ENCODE measurements at places on chromosomes 4 and X.

- DNase-seq, result no peak
Observed at GRCh38 chr4:41865306-41865980, 69.8 kb upstream of the TMEM33 start.

- DNase-seq, result no peak
Observed at GRCh38 chr4:121270389-121270788, 106.3 kb upstream of the TNIP3 start.

DNA sequence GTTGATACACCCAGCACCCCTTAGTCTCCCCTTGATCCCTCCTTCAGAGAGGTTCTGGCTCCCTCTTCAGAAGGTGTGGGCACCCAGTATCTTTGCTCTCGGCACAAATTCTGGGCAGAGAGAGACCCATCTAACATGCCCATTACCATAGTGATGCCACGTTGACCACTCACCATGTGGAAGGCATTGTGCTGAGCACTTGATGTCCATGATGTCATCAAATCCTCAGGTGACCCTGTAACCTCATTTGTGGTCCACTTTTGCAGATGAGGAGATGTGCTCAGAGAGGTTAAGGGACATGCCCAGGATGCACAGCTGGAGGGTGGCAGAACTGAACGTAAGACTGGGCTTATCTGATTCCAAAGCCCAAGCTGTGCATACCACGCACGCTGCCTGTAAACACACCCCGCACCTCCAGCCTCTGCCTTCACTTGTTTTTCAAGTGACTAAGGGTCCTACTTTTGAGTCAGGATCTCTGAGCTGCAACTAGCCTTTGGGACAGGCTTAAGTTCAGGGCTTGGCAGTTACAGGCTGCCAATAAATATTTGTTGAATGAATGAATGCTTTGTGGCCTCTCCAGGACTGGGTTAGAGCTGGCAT is 55.2 kb downstream of the HTRA3 start:
- DNase-seq, result no peak

DNA sequence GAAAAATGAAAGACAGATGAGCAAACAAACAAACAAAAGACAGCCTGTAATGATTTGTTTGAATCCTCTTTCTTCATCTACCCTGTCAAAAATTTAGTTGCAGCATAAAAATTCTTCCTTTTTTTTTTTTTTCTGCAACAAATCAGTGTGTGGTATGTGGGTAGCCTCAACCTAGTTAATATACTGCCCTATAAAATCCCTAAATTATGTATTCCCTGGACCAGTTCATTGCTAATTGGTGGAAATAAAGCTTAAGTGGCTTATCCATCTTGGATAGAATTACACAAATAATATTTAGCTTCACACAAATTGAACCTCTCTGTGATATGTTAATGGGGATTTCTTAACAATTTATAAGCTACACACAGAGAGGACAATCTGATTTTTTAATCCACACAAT is 208.4 kb downstream of the NDST4 start:
- no peak for DNase-seq

DNA sequence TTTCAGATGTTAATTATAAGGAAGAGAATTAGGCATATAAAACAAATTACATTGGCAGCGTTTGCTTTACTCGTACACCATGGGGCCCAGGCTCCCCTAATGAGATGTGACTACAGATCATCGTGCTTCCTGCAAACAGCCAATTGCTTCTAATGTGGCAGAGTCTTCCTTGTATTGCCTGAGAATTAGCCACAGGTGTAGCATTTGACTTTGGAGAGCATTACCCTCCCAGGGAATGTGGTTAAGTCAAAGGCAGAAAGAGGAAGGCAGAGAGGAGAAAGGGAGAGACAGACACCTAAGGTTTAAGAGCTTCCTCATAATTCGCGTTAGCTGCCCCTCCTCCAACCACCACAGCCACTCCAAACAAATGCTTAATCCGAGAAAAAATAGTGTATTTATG is 97.0 kb downstream of the MID1IP1 start:
- no peak for DNase-seq

DNA sequence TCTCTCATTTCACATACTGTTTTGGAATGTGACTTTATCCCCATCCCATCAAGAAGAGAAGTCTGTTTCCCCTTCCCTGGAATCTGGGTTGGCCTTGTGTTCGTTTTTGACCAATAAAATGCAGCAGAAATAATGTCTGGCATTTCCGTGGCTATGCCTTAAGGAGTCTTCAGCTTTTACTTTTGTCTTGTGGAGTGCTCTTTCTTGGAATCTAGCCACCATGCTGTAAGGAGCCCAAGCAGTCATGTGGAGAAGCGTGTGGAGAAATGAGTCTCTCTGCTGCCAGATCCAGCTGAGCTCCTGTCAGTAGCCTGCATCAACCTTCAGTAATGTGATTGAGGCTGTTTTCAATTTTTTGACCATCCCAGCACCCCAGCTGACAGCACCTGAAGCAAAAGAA is 84.4 kb upstream of the ARMCX2 start:
- no peak for DNase-seq

GRCh38 chrX:31545726-31546125 is 473.9 kb upstream of the FTHL17 start:
- no peak for DNase-seq

DNA sequence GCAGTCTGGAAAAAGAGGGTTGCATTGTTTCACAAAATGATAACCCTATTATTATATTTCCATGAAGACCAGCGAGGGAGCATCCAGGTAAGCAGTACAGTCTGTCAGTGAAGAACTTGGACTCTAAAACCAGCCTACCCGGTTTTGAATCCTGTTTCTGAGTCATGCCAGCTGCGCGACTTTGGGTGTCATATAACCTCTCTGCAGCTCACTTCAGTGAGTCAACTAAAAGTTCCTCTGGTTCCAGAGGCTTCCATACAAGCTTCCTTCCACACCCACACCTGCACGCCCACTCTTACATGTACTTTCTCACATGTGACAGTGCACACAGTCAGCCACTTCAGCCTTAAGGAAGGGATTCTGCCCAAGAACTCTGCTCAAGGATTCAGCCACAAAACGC is 49.8 kb upstream of the PRPS2 start:
- no peak for DNase-seq

DNA sequence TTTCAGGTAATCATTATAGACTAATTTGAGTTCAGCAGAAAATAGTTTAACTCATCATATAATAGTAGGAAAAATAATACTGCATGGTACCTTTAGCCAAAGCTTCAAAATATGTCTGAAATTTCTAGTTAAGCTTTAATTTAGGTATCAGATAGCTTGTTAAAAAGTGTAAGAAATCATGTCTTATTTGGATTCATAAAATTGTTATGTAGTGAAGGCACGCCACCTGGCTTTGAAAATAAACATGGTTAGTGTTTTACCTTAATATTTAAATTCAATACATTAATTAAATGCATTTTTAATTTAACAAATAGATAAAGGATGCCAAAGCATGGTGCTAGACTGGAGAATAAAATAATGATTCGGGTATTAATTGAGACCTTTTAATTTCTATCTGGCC is 211.4 kb downstream of the FSTL5 start:
- DNase-seq, result no peak

- DNase-seq, result no peak
Observed at GRCh38 chr4:128810331-128810870, 901 bp downstream of the JADE1 start.

GRCh38 chr4:47717188-47717587 is 120.7 kb downstream of the CORIN start:
- no peak for DNase-seq

DNA sequence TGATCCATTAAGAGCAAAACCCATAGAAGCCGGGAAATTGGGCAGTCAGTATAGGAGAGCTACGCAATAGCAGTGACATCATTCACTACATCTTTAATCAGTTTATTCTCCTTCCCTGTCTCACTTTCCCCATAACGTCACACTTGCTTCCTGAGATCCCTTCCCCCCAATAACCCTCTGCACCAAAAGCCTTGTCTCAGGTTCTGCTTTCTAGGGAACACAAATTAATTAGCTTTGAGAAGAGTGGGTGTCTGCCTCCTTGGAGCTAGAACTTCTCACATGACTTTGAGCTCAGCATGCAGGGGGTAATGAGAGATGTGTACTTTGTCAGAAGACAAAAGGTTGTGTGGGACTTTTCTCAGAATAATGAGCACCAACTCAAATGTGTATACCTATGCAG is 128.3 kb upstream of the MAOA start:
- DNase-seq, result no peak

- no peak for DNase-seq
Observed at GRCh38 chrX:79138658-79139241, 5.7 kb upstream of the GPR174 start.

DNA sequence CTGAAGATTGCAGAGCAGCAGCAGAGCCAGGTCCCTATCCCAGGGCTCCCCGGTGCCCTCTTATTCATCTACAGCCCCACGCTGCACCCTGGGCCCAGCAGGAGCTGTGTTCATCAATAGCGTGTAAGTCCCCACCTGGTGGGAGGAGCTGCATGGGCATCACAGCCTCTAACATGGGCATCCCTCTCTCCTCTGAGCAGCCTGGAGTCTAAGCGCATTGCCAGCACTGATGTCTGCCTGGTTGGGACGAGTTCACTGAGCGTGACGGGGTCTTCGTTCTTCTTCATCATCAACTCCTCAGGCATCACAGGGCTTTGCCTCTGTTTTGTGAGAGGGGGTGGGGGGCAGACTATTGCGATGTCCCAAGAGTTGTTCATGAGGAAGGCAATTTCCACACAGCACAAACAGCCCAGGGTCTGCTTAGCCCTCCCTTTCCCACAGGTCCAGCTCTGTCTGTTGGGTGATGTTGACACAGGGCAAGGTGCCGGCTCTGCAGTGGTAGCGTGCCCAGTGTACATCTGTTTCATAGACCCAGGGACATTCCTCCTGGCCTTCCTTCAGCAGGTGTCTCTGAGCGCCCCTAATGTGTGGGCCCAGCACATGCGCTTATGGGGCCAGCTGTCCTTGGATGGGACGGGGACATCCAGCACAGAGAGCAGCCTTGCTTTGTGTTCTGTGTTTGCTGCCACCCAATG is 85.9 kb downstream of the SORCS2 start:
- no peak for DNase-seq

- DNase-seq, result no peak
Observed at GRCh38 chr4:182245541-182246215, 2.5 kb downstream of the TENM3 start.

DNA sequence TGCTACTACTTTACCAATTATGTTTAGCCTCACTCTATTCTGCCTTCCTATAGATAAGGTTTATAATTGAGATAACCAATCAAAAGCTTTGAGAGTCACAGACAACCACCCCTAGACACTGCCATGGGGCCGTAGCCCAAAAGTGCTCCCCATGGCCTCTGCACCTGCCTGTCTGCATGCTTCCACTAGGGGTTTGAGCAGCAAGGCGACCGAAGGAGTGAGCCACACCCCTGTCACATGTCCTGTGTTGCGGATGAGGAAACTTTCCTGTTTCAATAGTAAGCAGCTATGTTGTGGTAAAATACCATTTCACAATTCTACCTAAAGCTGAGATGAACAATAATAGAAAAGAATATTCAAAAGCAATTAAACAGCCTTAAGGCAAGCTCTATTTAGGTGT is 856.0 kb upstream of the FRG1 start:
- no peak for DNase-seq

All from NCI-H2029 treated with DMSO at 0.1 percent for 48 hours (cell line).